ENCODE measurements at places on chromosomes 5 and 9.

- DNase-seq: no peak
Measured at GRCh38 chr9:113932906-113933584, 56.9 kb downstream of the ZNF618 start.

GRCh38 chr5:471750-472058 is 28.7 kb downstream of the EXOC3 start:
- no peak for DNase-seq

DNA sequence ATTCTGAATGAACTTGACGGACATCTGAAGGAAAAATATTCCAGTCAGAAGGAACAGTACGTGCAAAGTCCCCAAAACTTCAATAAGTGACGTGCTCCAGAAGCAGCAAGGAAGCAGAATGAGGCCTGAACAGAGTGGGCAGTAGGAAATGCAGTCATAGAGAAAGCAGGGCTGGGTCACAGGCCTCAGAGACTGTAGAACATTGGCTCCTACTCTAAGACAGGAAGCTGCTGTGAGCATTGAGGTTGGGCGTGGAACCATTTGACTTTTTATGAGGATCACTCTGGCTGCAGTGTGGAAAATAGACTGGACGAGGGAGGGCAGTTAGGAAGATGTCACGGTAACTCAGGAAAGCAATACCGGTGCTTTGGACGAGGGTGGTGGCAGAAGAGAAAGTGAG is 64.0 kb downstream of the DOCK8 start:
- no peak for DNase-seq

GRCh38 chr9:122347348-122348287 is 23.2 kb upstream of the PTGS1 start:
- DNase-seq: no peak

DNA sequence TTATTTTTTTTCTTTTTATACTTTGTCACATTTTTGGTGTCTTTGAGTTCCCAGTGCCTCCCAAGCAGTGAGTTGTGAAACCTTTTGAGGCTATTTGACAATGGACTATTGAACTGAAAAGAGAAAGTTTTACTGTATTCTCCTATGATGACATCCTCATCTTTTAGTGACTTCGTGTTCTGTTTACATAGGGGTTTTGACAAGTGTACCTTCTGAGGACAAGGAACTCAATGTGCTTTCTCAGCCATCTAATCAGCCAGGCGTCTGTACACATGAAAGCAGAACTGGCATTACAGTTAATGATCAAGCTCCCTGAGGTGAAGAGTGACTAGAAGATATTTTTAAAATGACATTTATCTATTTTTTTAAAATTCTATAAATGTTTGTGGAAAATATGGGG is 175.5 kb downstream of the ANXA1 start:
- no peak for DNase-seq

DNA sequence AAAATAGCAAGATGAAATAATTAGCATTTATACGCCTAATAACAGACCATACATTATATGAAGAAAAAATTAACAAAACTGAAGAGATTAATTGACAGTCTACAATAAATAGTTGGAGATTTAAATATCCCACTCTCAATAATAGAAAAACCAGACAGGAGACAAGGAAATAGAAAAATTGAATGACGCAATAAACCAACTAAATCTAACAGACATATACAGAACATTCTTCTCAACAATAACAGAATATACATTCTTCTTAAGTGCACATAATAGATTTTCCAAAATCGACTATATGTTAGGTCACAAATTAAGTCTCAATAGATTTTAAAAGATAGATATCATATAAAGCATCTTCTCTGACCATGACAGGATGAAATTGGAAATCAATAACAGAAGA is 25.6 kb upstream of the RNF180 start:
- DNase-seq: no peak

- no peak for DNase-seq
Measured at GRCh38 chr9:114627553-114627952, 16.5 kb downstream of the TMEM268 start.

- DNase-seq: no peak
Measured at GRCh38 chr9:26656003-26656870, 236.4 kb downstream of the CAAP1 start.

DNA sequence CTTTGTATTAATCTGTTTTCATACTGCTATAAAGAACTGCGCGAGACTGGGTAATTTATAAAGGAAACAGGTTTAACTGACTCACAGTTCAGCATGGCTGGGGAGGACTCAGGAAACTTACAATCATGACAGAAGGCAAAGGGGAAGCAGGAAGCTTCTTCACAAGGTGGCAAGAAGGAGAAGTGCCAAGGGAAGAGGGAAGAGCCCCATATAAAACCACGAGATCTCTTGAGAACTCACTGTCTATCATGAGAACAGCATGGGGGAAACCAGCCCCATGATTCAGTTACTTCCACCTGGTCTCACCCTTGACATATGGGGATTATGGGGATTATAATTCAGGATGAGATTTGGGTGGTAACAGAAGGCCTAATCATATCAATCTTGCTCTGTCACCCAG is 60.9 kb upstream of the CHD1 start:
- DNase-seq: no peak

DNA sequence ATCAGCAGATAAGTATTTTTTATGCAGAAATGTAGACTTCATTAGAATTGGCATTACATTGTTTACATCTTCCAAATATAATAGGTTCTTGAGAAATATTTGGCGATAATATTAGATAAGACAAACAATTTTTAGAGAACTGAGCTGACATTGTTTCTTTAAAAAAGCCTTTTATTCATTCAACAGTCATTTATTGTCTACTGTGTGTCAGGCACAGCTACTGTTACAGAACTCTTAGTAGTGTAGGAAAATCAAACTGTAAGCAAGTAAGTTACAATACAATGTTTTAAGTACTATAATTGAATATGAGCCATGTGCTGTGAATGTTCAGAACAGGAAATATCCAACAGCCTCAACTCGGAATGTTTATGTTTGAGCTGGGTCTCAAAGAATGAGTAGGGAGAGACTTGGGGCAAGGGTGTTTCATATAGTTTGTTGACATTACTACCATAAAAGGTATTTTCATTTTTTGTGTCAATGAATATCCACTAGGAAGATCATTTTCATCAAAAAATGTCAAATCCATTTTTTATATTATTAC is 114.0 kb downstream of the CDC42SE2 start:
- DNase-seq: no peak

DNA sequence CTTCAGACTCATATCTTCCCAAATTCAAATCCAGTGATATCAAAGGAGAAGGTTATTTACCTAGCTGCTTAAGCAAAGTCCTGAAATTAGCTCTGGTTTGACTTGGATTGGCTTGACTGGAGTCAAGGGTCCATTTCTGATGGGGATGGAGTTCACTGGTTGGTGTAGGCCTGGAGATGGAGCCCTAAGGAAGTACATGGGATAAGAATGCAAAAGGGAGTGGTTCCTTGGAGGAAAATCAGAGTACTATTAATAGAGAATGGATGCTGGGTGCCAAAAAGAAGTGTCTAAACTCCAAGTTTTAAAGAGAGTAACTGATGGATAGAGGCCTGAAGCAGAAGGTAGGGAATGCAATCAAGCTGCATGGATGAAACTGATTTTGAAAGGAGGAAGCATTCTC is 13.8 kb downstream of the TXNDC8 start:
- no peak for DNase-seq

- DNase-seq: peak; percentile 72
Measured at GRCh38 chr5:134145779-134146581, 30.8 kb downstream of the SKP1 start.

GRCh38 chr5:147773587-147773986 is 8.9 kb downstream of the JAKMIP2 start:
- no peak for DNase-seq

GRCh38 chr5:15808577-15808976 is 308.6 kb downstream of the FBXL7 start:
- DNase-seq: no peak

GRCh38 chr5:115271295-115272050 is 8.8 kb upstream of the PGGT1B start:
- no peak for DNase-seq

- DNase-seq: no peak
Measured at GRCh38 chr5:80941496-80941895, 18.7 kb upstream of the RASGRF2 start.

All from stimulated activated CD8-positive, alpha-beta memory T cell treated with anti-CD3 and anti-CD28 coated beads, Interleukin-15, amount 100 ng/mL, for 1 hour (primary cell).